ENCODE measurements at places on chromosomes 5 and 9.

GRCh38 chr5:149238540-149238939 lies 33.1 kb upstream of the AFAP1L1 start:
- no peak for DNase-seq

DNA sequence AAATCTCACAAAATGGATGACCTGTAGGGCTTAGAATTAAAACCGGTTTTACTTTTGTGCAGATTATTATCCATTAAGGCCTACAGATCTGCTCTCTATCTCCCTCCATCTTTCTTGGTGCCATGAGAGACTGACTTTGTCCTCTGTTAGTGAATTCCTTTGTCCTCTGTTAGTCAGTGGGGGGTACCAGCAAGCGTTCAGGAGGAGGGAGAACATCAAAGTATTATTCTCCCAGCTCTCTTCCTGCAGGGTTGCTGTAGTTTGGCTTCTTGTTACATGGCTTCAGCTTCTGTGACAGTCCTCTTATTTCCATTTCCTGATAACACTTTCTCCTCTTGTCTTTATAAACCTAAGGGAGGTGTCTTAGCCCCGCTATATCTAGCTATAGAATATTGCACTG lies 850.5 kb upstream of the SEMA6A start:
- no peak for DNase-seq

DNA sequence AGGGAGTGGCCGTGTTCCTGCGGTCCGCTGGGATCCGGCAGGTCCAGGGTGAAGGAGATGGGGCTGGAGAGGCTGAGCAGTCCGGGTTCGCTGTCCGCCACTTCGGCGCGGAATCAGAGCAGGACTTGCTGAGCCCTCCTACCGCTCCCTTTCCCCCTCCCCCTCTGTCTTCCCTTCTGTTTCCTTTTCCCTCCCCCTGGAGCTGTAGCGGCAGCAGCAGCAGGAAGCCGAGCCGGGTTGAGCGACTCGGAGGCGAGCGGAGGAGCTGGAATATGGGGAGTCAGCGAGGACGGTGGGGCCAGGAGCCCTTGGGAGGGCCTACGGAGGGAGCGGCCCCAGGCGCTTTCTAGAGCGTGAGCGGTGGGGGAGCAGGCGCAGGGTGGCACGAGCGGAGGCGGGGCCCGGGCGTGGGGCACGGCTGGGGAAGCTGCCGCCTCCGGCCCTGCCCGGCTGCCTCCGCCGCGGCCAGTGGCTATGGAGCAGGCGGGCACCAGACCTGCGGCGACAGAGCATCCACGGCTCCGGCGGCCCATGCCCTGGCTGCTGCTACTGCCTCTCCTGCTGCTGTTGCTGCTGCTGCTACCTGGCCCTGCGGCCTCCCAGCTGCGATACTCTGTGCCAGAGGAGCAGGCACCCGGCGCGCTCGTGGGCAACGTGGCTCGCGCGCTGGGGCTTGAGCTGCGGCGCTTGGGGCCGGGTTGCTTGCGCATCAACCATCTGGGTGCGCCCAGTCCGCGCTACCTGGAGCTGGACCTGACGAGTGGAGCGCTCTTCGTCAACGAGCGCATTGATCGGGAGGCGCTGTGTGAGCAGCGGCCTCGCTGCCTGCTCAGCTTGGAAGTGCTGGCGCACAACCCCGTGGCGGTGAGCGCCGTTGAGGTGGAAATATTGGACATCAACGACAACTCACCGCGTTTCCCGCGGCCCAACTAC lies at the start of gene PCDHAC2:
PCDHAC2 (plus strand) TSS at position 184 of the 933 bp plus-strand sequence; CDS start at position 475, 291 bp downstream.
- no peak for DNase-seq

GRCh38 chr9:111068771-111069170 lies 30.5 kb upstream of the LPAR1 start:
- no peak for DNase-seq

DNA sequence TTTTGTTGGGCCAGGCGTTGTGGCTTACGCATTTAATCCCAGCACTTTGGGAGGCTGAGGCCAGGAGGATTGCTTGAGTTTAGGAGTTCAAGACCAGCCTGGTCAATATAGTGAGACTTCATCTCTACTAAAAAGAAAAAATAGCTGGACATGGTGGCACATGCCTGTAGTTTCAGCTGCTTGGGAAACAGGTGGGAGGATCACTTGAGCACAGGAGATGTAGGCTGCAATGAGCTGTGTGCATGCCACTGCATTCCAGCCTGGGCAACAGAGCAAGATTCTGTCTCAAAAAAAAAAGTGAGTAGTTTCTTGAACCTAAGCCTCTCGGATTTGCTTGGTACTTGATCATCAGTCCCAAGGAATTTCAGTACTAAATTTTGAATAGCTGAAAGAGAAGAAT lies 26.9 kb downstream of the G3BP1 start:
- DNase-seq = no peak

GRCh38 chr9:79256691-79257213 lies 315.0 kb upstream of the TLE4 start:
- no peak for DNase-seq

- no peak for DNase-seq
Observed at GRCh38 chr5:40813698-40814281, 15.6 kb upstream of the PRKAA1 start.

GRCh38 chr9:98912450-98912849 lies 31.3 kb upstream of the COL15A1 start:
- no peak for DNase-seq

GRCh38 chr9:4550777-4551484 lies 60.7 kb downstream of the SLC1A1 start:
- DNase-seq = no peak

DNA sequence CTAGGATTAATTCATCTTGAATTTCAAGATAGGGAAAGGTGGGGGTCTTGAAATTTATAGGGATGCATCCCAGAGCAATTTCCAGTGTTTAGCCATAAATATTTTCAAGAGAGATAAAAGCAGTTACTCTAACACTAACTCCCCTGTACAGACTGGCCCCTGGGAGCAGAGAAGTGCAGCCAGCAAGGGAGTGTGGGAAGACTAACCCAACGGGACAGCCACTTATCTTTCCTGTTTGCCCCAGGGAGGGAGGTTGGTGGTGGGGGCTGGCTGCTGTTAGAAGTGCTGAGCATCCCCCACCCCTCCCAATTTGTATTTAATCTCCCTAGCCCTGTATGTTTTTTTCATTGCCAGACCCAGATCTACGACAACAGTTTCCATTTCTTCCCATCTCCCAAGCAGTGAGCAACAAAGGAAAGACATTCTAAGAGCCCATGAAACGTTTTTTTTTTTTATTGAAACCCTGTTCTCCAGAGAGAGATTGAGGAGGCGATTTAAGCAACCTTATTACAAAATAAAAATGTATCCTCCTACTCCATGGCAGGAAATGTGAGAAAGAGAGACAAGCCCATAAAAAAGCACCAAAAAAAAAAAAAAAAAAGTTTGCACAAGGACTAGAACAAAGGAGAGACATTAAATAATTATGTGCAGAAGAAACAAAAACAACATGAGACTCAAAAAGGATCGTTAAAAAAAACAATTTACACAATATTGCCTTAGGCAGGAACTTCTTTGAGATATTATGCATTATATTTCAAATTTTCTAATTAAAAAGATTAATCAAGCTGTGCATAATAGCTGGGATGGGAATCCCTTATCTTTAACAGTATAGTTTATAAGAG lies 343.4 kb downstream of the ARHGEF28 start:
- no peak for DNase-seq

DNA sequence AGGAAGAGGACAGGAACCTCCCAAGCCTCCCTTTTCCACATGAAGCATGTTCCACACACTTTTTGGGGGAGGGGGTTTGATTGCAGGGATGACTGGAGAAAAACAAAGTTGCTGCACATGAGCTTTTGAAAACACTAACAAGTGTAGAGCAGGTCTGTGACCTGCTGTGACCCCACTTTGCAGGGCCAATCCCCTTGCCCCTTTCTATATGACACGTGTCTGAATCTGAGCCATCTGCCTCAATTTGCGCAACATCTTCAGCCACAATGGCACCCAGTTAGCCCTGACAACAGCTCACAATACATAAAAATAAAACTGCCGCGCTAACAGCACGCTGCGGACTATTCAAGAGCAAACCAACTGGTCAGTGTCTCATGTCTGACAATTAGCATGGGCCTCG lies 227.8 kb upstream of the TBCA start:
- no peak for DNase-seq

DNA sequence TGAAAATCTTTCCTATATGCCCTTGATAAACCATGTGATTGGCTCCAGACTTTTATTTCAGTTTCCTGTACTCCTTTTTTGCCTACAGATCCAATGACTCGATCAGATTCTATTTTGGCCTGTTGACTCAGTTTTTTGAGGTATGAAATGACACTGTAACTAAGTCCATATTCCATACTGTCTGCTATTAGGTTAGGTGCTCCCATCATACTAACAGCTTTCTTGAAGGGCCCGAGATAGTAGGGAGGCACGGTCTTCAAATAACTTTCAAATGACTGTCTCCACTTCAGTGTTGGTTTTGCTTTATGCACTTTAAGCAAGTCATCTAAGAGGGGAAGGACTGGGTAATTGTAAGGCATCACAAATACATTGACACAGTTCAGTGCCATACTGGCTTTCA lies 295.4 kb upstream of the DAB2 start:
- DNase-seq = no peak

GRCh38 chr5:35182910-35183535 lies 47.3 kb downstream of the PRLR start:
- DNase-seq = no peak

DNA sequence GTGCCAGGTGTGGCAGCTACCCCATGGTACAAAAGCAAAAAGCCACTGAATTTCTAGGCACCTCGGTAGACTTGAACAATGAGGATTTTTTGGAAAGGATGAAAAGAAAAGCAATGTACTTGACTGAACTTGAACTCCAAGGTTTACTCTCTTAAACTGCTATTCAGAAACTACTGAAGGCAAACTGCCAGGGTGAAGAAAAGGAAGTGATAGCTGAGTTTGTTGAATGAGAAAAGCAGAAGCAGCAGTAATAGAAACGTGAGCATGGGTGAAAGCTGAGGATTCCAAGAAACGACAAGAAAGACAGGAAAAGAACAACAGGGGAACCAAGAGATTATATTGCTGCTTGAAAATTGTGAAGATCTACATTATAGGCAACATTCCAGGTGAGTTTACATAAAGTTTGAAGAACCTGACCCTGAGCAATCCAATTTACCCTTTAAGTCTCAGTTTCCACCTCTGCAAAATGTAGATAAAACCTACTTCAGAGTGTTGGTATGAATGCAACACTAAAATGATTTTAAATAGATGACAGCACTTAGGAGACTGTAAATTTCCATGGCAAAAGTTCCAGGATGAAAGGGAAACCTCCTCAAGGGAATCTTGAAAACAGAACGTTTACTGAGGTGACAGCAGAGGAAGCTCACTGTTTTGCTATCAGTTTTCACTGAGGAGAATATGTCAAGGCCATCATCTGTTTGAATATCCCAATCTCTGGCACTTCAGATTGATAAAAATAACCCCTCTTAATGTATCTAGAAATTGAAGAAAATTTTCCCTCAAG lies 245.8 kb downstream of the SPATA31D1 start:
- no peak for DNase-seq

- no peak for DNase-seq
Observed at GRCh38 chr9:131927091-131927490, 152.6 kb downstream of the MED27 start.

- no peak for DNase-seq
Observed at GRCh38 chr5:121819682-121820261, 31.9 kb upstream of the FTMT start.

GRCh38 chr9:12735665-12736064 lies 39.2 kb upstream of the LURAP1L start:
- DNase-seq = no peak

GRCh38 chr5:132424167-132424880 lies 54.8 kb downstream of the SLC22A5 start:
- peak; percentile 66 for DNase-seq

- DNase-seq = no peak
Observed at GRCh38 chr9:111030492-111030891, 7.8 kb downstream of the LPAR1 start.

- no peak for DNase-seq
Observed at GRCh38 chr9:108310202-108310601, 545.6 kb downstream of the ACTL7B start.

DNA sequence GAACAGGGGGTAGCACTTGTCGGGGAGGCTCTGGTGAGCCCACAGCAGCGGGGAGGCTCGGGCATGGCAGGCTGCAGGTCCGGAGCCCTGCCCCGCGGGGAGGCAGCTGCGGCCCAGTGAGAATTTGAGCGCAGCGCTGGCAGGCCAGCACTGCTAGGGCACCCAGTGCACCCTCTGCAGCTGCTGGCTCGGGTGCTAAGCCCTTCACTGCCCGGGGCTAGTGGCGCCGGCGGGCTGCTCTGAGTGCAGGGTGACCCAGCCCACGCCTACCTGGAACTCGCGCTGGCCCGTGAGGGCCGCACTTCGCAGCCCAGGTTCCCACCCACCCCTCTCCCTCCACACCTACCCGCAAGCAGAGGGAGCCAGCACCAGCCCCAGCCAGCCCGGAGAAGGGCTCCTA lies 151.0 kb downstream of the NXNL2 start:
- no peak for DNase-seq

- DNase-seq = no peak
Observed at GRCh38 chr5:151417712-151418111, 29.7 kb upstream of the SLC36A1 start.

GRCh38 chr5:112671687-112672086 lies 66.0 kb upstream of the APC start:
- DNase-seq = no peak

DNA sequence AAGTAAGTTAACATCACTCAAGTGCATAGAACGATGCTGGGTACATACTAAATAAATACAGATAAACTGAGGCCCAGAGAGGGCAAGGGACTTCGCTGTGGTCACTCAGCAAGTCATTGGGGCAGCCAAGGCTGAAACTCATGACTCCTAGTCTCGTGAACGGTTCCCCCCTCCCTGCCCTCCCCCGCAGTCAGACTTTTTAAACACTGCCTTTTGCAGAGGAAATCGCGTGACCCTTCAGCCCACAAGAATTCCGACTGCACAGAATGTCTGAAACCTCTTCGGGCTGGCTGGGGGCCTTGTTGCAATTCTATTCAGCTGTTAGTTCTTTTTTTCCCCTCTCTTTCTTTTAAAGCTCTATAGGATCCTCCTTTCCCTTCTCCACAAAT lies 28.1 kb downstream of the NEK6 start:
- DNase-seq = no peak

DNA sequence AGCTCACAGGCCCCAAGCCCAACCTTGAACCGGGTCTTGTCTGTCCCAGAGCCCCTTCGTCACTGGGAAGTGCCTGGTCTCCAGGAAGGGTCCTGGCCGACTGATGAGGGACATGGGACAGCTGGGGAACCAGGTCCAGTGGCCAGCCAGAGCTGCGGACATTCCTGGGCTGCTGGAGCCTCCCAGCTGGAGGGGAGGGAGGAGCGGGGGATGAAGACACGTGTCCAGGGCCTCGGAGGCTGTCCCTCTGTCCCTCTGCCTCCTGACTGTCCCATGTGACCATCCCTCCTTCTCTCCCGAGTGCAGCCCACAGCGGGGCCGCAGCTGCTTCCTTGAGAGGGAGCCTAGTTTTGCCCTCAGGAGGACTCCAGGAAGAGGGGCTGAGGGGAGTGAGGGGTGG lies 41.7 kb upstream of the UBAC1 start:
- no peak for DNase-seq

GRCh38 chr5:177366528-177367322 lies 9.0 kb downstream of the RGS14 start:
- no peak for DNase-seq

- DNase-seq = no peak
Observed at GRCh38 chr5:26572480-26572879, 465.9 kb downstream of the CDH9 start.
